Skeletal muscle cell (primary cell): ENCODE measurements at places on chromosomes 12 and 14.
A peak's percentile ranks its signal among the peaks of the same experiment; 100 is the strongest.

GRCh38 chr14:76428611-76429010 is 52.7 kb downstream of the ESRRB start:
- DNase-seq, result no peak

- DNase-seq, result no peak
Observed at GRCh38 chr12:71780237-71780822, 25.7 kb downstream of the RAB21 start.

DNA sequence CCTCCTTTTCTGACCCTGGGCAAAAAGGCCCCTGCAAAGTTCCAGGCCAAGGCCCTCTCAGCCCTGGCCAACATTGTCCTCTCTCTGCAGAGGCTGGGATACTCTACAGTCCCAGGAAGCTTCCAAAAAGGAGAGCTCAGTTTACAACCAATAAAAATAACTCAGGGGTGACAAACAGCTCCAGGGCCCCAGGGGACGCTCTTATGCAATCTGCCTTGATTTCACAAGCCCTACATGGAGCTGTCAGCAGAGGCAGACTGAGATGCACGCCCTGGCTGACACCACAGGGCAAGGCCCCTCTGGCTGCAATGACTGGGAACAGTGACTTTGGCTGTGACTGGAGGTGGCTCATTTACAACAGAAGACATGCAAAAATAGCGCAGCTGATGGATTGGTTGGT is 129.0 kb upstream of the MED13L start:
- DNase-seq, result peak; percentile 88

DNA sequence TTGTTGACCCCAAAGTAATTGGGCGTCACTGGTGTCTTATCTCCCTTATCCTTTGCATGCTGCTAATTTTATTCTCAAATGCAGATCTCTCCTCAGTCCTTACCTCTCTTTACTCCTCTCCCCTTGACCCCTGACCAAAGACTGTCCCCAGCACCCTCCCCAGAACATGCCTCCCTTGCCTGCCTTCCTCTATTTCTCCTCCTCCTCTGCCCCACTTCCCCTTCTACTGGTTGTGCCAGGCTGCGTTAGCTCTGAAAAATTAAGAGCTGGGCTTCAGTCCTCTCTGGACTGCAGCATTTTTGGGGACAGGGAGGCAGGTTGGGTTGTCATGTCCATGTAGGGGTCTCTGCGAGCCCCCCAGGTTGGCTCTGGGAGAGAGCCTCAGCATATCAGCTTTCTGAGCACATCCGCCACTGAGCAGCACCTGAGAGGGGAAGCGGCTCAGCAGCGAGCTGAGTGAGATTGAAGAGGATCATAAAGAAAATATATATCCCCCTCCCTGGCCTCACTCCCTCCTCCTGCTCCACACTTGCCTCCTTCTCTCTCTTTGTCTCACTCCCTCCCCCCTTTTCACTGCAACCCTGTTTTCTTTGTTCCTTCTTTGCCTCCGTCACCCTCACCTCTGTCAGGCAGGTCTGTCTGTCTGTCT is 6.4 kb upstream of the CISTR start:
- no peak for DNase-seq

DNA sequence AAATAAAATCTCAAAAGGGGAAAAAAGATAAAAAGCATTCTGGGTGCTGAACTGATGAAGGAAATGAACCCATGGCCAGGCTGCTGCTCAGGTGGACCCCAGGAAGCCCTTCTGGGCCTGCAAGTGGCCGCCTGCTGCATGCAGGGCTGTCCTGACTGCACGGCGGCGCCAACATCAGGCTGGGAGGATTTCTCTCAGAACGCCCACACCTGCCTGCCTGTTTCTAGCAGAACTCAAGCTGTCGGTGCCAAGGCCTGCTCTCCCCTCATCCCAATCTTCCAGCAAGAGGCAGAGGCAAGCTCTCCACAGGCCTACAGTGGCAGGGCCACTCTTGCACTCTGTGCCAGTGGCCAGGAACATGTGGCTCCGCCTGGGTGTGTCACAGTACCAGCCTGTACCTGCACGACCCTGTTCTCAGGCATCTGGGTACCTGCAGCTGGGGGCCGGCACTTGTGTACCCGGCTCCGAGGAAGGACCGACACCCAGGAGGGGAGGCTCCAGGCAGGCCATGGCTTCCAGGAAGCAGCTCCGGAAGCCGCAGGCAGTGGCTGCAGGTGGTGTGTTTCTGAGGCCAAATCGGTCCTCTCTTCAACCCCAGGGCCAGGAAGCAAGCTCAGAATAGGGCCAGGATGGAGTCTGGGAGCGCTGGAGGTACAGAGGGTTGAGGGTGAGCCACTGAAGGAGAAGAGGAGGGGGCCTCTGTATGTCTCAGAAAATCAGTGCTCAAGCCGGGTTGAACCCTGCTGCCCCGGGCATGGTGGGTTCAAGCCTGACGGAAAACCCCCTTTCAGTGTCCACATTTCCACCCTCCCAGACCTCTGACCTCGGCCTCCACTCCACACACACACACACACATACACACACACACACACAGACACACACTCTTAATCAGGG is 2.5 kb upstream of the INF2 start:
- no peak for DNase-seq

- DNase-seq, result no peak
Observed at GRCh38 chr12:18797604-18798003, 59.7 kb downstream of the CAPZA3 start.
